ENCODE measurements at places on chromosomes 3 and 15. TPM values are rescaled to one million over a fixed set of nuclear protein-coding genes. Genes with fewer than 3 reads are reported as not detected.

DNA sequence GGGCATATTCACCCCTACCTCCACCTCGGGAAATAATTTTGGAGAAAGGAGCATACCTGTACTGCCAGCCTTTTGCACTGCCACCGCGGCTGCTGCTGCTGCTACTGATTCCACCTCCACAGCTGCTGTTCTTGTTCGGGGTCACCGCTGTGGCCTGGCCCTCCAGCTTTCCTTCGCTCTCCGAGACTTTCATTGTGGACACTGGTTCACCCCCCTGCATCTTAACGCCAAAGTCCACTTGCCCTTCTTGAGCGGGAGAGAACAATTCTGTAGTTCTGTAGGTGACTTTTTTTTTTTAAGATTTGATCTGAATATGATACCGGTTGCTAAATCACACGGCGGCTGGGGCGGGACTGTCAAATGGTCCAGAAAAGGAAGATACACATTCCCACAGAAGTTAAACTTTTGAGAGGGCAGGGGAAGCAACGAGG lies 701 bp downstream of the OSBPL11 start:
- H3K4me3 ChIP-seq = peak overlapping the region; percentile 82
- peak overlapping the region; percentile 88 for H3K27ac ChIP-seq
- H3K4me1 ChIP-seq = peaks cover 21% of the 10 kb centered on the region
- H3K27me3 ChIP-seq = no peaks in the 10 kb centered on the region

DNA sequence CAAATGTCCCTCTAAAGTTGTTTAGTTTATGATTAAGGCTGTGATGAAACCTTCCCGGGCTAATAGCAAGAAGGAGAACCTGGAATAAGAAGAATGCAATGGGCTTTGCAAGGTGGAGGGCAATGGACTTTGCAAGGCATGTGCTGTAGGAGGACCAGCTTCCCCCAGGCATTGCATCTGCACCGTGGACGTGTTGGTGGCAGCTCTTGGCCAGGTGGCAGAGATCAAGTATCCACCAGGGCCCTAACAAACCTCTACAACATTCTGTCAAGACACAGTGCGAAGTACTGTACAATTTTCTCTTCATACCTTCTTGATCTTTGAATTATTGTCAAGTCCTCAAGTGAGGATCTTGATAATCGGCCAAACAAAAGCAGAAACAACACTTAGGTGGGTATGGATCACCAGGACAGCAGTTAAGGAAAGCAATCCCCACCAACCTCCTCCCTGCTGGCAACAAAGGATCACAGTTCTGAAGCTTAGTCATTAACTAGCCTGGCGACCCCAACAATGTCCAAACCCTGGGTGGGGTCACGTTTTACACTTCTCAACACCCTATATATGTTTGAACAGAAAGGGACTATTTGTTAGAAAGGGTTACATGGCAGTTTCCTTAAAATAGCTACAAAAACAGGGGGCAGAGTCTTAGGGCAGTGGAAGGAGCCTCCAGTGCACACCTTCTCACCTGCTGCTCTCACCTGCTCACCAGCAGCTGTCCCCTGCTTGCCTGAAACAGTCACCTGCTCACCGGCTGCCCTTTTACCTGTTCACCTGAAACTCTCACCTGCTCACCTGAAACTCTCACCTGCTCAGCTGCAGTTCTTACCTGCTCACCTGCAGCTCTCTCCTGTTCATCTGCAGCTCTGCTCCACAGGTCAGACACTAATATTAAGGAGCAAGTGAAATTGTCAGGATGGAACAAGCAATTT lies 137.9 kb upstream of the LIPC start:
- H3K27me3 ChIP-seq = no peaks in the 10 kb centered on the region
- DNase-seq = no peak
- no peaks in the 10 kb centered on the region for H3K36me3 ChIP-seq
- no peak overlapping the region for H3K4me3 ChIP-seq
- H3K27ac ChIP-seq = no peak overlapping the region
- H3K4me1 ChIP-seq = peaks cover under 1% of the 10 kb centered on the region

GRCh38 chr15:38530113-38530512 lies 34.5 kb downstream of the RASGRP1 start:
- H3K4me3 ChIP-seq = no peak overlapping the region
- H3K4me1 ChIP-seq = peaks cover 3% of the 10 kb centered on the region
- no peaks in the 10 kb centered on the region for H3K36me3 ChIP-seq
- no peaks in the 10 kb centered on the region for H3K27me3 ChIP-seq

- peaks cover 18% of the 10 kb centered on the region for H3K4me1 ChIP-seq
- DNase-seq = peak; percentile 78
- H3K4me3 ChIP-seq = no peak overlapping the region
- H3K36me3 ChIP-seq = no peaks in the 10 kb centered on the region
Measured at GRCh38 chr3:183281126-183281797, 28.2 kb downstream of the B3GNT5 start.

DNA sequence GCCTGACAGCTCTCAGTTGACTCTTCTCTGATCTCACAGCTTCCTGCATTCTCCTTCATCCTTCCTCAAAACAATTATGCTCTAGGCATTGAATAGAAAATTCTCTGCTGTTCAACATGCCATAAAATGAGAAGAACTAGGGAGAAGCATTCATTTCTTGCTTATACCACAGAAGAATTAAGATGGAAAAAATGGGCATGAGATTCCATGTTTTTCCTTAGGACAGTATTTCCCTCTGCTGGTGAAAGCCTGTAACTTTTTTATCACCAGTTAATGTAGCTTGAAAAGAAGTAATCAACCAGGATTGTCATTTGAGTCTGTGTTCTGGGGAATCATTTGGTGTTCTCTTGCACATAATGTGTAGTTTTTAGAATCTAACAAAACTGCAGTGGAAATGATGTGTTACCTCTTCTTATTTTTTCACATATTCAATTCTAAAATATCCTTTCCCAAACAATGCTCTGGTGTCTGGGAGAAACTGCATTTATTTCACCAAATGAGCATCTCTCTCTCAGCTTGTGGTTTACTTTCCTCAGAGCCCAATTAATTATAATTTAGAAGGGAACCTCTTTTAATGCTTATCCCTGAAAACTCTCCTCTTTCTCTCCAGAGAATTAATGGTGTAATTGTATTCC lies 92.8 kb upstream of the DCBLD2 start:
- no peaks in the 10 kb centered on the region for H3K4me1 ChIP-seq
- H3K27ac ChIP-seq = no peak overlapping the region
- H3K27me3 ChIP-seq = no peaks in the 10 kb centered on the region
- H3K36me3 ChIP-seq = no peaks in the 10 kb centered on the region
- no peak overlapping the region for H3K4me3 ChIP-seq

DNA sequence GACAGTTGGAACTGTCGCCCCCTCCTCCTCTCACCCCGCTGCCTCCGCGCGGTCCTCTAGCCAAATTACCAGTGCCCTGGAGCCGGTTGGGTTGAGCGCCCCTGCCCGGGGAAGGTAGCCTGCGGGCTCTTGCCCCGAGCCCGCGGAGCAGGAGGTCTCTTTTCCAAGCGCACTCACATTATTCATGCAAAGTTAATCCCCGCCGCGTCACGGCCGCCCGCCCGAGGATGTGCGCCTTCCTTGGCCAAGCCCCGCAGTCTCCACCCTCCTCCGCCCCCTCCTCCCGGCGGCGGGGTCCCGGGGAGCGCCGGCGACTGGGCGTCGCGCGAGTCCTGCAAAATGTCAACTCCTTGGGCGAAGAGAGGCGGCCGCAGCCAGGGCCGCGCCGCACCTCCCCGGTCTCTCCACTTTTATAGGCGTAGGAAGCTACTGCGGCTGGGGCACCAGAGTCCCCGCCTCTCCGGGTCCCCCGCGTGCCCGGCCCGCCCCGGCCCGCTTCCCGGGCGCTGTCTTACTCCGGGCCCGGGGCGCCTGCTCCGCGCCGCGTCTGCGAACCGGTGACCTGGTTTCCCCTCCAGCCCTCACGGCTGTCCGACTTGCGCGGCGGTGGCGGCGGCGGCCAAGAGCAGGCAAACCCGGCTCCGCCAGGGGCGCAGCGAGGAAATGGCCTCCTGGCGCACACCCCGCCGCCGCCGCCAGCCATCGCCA lies at the start of gene THRB:
TSS of gene THRB (minus strand) at position 233 of the 708 bp plus-strand sequence.
- peaks cover 31% of the 10 kb centered on the region for H3K27me3 ChIP-seq
- peak; percentile 26 for DNase-seq
- peak within 1 kb of the TSS; percentile 51 for H3K4me3 ChIP-seq
- peaks cover 4% of the 10 kb centered on the region for H3K4me1 ChIP-seq
- no peaks in the 10 kb centered on the region for H3K36me3 ChIP-seq
- H3K27ac ChIP-seq = no peak within 1 kb of the TSS

- H3K36me3 ChIP-seq = peaks cover 9% of the 10 kb centered on the region
- H3K4me3 ChIP-seq = peak overlapping the region; percentile 19
- DNase-seq = peak; percentile 90
- peaks cover 16% of the 10 kb centered on the region for H3K4me1 ChIP-seq
- no peaks in the 10 kb centered on the region for H3K27me3 ChIP-seq
Measured at GRCh38 chr15:44489464-44489863, 47.5 kb upstream of the EIF3J start.

GRCh38 chr3:119637679-119638477 lies 22.5 kb downstream of the POPDC2 start:
- H3K27ac ChIP-seq = peak overlapping the region; percentile 84
- H3K27me3 ChIP-seq = no peaks in the 10 kb centered on the region
- peaks cover 23% of the 10 kb centered on the region for H3K4me1 ChIP-seq
- H3K36me3 ChIP-seq = no peaks in the 10 kb centered on the region
- H3K4me3 ChIP-seq = no peak overlapping the region
- peak; percentile 93 for DNase-seq

Gene CDHR4
- not detected for total RNA-seq

Gene IRAK2
- total RNA-seq = 2.1 TPM

Gene SLC28A2
- total RNA-seq = not detected

Gene GRAMD1C
- 3.7 TPM for total RNA-seq
